ENCODE measurements at places on chromosomes 2 and 18. TPM values are rescaled to one million over a fixed set of nuclear protein-coding genes. Genes with fewer than 3 reads are reported as not detected.

CYP27A1 gene
- 30.4 TPM for total RNA-seq

TRAPPC8 gene
- total RNA-seq: 17.3 TPM

TMEM247 gene
- not detected for total RNA-seq

BOLL gene
- total RNA-seq: 0.08 TPM

SPATA3 gene
- not detected for total RNA-seq

CD207 gene
- not detected for total RNA-seq

GALNT14 gene
- 0.56 TPM for total RNA-seq

SCYGR6 gene
- not detected for total RNA-seq

OSBPL1A gene
- total RNA-seq: 21.2 TPM

IL36RN gene
- not detected for total RNA-seq

EVX2 gene
- not detected for total RNA-seq

KIAA2012 gene
- not detected for total RNA-seq

SGPP2 gene
- 0.48 TPM for total RNA-seq

RNF181 gene
- 212 TPM for total RNA-seq

PLGLB1 gene
- total RNA-seq: 1.2 TPM

SLC9A2 gene
- total RNA-seq: not detected

CCDC148 gene
- under 0.01 TPM for total RNA-seq

SH3BP4 gene
- 47.0 TPM for total RNA-seq

RUFY4 gene
- total RNA-seq: not detected
